Left colon (tissue), 2 donors: ENCODE measurements at places on chromosomes 4 and X.

- no peak for DNase-seq
Measured at GRCh38 chr4:90842960-90843359, 715.8 kb downstream of the CCSER1 start.

- no peak for DNase-seq
Measured at GRCh38 chr4:16687845-16688244, 210.6 kb downstream of the LDB2 start.

DNA sequence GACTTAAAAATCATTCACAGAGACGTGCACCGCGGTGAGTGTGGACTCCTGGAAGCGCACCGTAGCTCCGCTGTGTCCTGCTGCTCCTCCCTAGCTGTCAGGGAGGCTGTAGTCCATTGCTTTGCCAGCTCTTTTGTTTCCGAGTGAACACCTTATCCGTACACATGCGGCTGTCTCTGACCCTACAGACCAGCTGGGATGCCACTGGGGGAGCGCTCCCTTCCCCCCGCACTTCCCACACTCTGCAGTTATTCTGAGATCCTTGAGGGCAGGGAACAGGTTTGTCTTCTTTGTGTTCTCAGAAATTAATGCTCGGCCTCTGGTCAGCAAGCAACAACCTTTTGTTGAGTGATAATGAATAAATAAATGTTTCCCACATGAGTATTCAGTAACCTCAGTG lies 33.7 kb upstream of the MSANTD1 start:
- DNase-seq: no peak

GRCh38 chr4:27407616-27408015 lies 547.0 kb downstream of the STIM2 start:
- DNase-seq: no peak

GRCh38 chr4:62145276-62145675 lies 945.1 kb downstream of the ADGRL3 start:
- DNase-seq: no peak

DNA sequence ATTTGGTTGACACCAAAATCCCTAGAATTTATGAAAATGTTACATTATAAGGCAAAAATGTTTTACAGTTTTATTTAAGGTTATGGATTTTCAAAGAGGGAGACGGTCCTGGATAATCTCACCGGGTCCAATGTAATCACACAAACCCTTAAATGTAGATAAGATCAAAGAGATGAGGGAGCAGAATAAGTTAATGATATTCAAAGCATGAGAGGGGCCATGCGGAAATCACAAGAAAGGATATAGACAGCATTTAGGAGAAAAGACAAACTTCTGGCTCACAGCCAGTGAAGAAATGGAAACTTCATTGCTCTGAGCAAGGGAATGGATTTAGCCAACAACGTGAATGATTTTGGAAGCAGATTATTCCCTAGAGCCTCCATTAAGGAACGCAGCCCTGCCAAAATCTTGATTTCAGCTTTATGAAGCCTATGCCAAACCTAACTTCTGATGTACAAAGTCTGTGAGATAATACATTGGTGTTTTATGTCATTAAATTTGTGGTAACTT lies 684.4 kb upstream of the GNPDA2 start:
- no peak for DNase-seq

DNA sequence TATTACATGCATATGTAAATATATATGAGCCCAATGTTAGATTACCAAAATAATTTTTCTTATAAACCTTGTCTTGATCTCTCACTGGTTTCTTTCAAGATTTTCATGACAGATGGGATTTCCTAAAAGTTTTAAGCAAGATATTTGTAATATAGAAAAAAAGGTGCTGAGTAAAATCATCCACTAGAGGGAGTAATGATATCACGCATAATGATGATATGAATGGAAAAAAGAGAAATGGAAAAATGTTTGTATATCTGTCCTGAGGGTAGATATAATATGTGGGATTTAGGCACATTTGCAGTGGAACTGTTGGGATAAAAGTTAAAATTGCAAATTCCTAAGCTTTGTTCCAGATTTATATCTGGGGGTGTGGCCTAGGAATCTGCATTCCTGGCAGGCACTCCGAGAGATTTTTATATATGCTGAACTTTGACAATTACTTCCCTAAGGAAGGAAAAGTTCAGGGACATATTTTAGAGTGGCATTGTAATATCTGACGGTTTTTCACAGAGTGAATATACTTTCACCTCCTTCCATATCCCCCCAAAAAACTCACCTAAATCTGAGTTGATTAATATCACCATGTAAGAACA lies 60.5 kb downstream of the TMA16 start:
- no peak for DNase-seq
